AG08395 (cell line): ENCODE measurements at places on chromosomes 3 and 15.

DNA sequence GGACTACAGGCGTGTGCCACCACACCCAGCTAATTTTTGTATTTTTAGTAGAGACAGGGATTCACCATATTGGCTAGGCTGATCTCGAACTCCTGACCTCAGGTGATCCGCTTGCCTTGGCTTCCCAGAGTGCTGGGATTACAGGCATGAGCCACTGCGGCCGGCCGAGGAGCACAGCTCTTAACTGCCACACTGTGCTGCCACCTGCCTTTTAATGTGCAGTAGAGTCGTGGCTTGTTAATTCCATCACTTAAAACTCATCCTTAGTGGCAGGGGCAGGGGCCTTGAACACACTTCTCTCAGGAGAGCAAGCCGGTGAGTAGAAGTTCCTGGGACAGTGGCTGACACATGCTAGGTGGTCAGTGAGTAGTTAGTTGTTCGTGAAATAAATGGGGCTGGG is 12.5 kb downstream of the ABCF3 start:
- DNase-seq: no peak

DNA sequence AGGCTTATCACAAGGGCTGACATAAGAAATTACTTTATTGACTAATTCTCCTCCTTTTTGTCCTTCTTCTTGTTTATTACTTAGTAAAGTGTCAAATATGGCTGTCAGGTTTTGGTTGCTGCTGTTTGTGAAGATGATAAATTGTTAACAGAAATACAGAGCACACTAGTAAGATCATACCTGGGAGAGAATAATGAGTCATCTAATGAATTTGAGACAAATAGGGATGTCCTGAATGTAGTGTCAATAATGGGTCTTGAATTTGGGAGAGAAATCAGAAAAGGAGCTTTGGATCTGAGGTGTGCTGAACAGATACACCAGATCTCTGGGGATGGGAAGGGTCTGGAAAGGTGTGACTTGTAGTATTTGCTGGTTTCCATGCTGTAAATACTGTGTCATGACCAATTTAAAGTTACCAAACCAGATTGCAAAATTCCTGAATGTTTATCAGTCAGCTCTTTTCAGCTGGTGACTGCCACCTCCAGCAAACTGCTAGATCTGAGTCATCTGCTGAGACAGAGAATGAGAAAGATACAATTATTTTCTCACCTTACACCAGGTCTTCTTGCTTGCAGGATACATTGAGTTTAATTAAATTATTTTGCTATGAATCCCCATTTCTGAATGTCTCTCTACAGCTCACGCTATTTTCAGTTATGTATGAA is 76.7 kb upstream of the SATB1 start:
- DNase-seq: no peak

- no peak for DNase-seq
Measured at GRCh38 chr3:42115215-42115614, 24.1 kb downstream of the TRAK1 start.

- no peak for DNase-seq
Measured at GRCh38 chr15:80563372-80563997, 131.6 kb upstream of the ABHD17C start.

DNA sequence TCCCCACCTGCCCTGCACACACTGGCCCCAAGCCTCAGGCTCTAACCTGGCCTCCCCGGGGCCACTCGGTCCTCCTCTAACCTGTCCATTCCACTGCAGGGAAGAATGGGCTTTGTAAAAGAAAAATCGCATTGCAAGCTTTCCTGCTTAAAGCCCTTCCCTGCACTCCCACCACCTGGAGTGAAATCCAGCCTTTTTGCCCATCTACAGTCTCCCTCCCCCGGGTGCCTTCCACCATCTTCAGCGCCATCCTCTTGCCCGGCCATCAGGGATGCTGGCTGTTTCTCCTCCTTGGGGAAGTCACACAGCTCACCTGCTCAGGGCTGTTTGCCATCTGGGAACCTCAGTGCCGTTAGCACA is 266.9 kb downstream of the OCA2 start:
- DNase-seq: no peak
